ENCODE measurements at places on chromosomes 5 and 9. TPM values are rescaled to one million over a fixed set of nuclear protein-coding genes. Genes with fewer than 3 reads are reported as not detected.

The SLC36A3 gene
- total RNA-seq: not detected

GRCh38 chr9:121437891-121438290, 61.8 kb downstream of the GGTA1 start:
- no peak for DNase-seq
- no peaks in the 10 kb centered on the region for H3K36me3 ChIP-seq
- H3K4me1 ChIP-seq: no peaks in the 10 kb centered on the region
- no peak overlapping the region for H3K4me3 ChIP-seq

DNA sequence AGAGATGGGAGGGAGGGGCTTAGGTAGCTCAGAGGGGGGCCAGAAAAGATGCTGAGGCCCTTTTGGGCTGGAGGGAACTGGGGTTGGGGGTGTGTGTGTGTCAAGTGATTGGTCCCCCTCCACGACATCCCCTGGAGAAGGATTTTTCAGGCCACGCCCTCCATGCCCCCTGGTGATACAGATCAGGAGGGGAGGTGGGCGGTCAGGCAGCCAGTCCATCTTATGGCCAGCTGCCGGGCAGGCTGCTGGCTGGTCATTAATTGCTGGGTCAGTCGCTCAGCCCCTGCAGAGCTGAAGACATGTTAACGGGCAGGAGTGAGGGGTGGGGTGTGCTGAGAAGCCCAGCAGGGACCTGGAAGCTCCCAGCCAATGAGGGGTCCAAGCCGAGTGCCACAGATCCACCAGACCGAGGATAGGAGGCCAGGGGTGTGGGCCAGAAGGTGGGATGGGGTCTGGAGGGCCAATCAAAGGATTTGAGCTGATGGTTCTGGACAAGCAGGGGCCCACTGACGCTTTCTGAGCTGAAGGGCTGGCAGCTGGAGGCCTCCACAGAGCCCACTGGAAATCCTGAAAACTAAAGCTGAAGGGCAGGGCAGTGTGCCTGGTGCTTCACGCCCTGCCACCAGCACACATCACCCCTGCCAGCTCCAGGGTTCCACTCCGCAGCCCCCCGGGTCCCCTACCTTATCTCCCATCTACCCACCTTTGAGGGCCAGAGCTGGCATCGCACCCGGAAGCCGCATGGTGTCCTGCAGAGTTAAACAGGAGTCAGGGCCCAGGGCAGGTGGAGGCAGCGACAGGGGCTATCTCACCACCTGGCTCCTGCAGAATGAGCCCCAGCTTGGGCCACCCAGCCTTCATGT, 19.1 kb downstream of the PDGFRB start:
- H3K36me3 ChIP-seq: no peaks in the 10 kb centered on the region
- H3K4me3 ChIP-seq: no peak overlapping the region
- no peak overlapping the region for H3K27ac ChIP-seq
- H3K4me1 ChIP-seq: peaks cover 52% of the 10 kb centered on the region
- DNase-seq: no peak

The RNF183 gene
- not detected for total RNA-seq

The DCTN3 gene
- 92.1 TPM for total RNA-seq

DNA sequence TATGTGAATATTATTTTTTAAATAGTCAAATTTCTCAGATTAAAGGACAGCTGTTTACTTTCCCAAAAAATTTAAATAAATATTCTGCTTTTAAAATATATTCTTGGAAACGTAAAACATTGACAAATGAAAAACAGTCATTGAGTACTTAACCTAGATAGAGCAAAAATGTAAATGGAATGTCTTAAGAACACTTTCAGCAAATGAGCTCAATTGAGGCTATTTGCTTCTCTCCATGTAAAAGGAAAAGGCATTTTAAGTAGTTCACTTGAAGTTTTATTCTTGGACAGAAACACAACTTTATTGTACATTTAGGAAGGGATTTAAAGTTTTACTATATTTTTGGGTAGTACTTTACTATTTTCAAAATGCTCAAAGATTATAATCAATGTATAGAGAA, 983.6 kb upstream of the TYRP1 start:
- H3K4me3 ChIP-seq: no peak overlapping the region
- DNase-seq: no peak
- peaks cover 16% of the 10 kb centered on the region for H3K4me1 ChIP-seq

GRCh38 chr5:39547553-39548154, 122.9 kb upstream of the DAB2 start:
- H3K27me3 ChIP-seq: no peaks in the 10 kb centered on the region
- H3K4me3 ChIP-seq: no peak overlapping the region
- no peak overlapping the region for H3K27ac ChIP-seq
- peaks cover 6% of the 10 kb centered on the region for H3K4me1 ChIP-seq
- H3K36me3 ChIP-seq: no peaks in the 10 kb centered on the region

DNA sequence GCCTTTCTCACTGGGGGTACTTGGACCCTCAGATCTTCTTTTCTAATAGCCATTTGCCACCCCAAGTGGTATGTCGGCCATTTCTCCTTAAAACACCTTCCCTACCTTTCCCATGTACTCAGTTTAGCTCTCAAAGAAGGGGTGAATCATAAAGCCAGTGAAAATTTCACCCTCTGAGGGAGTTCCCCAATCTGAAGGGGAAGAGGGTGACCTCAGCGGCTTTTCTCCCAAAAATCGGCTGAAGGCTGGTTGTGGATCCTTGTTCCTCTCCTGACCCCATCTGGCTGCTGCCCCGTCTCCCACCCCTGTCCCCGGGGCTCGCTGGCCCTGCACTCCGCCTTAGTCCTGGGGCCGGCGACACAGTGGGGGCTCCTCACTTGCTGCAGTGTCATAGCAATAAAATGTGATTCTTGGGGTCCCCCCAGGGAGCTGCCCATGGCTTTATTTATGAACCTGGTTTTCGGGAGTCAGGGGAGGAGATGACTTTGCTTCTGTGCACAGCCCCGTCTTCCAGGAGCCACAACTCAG, 17.3 kb upstream of the LTC4S start:
- no peak overlapping the region for H3K27ac ChIP-seq
- H3K4me1 ChIP-seq: no peaks in the 10 kb centered on the region
- no peak for DNase-seq
